Large intestine (tissue), 12 donors: ENCODE measurements at places on chromosomes 2 and 18.
A peak's percentile ranks its signal among the peaks of the same experiment; 100 is the strongest.

DNA sequence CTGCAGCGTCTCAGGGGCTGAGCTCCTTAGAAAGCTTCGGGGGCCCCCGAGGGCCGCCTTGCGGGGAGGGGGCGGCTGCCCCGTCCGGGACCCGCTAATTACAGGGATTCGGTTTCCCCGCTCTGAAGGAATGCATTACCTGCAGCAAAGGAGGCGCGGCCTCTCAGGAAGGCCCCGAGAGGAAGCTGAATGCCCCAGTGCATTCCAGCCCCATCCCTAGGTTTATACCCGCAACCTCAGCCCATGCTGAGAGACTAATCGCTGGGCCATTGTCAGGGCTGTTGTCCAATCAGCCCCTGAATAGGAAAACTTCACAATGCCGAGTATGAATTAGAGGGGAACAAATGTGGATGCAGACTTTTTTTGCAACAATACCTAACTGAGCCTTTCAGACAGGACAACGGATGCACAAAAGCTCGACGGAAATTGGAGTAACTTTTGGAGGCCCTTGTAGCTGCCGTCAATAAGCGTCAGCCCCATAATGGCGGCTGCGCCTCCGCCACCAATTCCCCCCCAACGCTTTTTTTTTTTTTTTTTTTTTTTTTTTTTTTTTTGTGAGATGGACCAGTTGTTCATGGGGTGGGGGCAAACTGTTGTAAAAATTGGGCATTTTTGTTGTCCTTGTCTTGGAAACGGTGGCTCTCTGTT lies 138.6 kb upstream of the SIX3 start:
- peak; percentile 29 for DNase-seq

- DNase-seq: peak; percentile 41
Measured at GRCh38 chr2:218259099-218259961, 1.5 kb upstream of the GPBAR1 start.

DNA sequence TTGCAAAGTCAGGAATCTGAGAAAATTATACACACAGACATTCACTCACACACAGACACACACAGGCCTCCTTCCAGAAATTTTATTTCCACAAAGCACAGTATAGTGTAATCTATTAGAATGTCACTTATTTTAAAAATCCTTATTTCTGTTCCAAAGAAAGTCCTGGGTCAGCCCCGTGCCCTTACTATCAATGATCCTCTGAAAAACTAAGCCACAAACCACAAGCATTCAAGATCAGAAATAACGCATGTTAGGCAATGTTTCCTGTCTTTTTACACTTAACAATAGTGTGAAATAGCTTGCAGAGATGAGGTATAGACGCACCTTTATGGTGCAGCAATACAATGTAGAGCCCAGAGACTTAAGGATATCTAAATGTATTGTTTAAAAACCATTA lies 25.8 kb downstream of the TBC1D8 start:
- DNase-seq: no peak

DNA sequence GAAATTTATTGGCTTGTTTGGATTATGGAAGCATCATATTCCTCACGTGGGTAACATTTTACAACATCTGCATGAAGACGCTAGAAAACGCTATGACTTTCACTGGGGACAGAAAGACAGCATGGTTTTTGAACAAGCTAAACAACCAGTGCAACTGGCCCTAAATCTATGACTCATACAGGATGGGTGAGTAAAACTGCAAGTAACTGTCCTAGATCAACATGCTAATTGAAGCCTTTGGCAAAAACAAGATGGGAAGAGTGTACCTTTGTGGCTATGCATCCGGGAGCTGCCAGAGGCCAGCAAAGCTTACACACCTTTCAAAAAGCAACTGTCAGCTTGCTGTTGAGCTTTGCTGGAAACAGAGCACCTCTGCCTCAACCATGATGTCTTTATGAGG lies 1096.0 kb upstream of the DDX18 start:
- no peak for DNase-seq

GRCh38 chr2:158103411-158104012 lies 1.8 kb downstream of the UPP2 start:
- DNase-seq: no peak

DNA sequence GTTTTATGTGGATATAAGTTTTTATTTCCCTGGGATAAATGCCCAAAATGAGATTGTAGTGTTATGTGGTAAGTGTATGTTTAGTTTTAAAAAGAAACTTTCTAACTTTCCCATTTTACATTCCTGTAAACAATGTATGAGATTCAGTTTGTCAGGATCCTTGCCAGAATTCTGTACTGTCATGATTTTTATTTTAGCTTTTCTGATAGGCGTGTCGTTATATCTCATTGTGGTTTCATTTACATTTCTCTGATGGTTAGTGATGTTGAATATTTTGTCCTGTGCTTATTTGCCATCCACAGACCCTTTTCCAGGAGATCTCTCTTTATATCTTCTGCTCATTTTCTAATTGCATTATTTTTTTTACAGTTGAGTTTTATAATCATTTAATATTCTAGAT lies 245.6 kb upstream of the CDH2 start:
- no peak for DNase-seq
